ENCODE measurements at places on chromosomes 7 and 10.

DNA sequence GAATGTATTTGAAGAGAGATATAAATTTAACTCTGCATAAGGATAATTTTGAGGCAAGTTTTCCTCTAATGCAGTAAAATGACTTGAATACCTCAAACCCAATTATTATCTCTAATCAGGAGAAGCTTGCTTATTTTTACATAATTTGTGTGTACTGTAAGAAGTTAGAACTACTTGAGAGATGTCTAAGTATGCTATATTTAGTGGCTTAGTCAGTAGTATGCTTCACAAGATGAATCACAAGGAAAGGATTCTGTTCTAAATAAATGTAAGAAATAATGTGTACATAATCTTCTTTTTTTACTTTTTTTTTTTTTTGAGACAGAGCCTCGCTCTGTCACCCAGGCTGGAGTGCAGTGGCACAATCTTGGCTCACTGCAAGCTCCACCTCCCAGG lies 13.7 kb downstream of the PHTF2 start:
- DNase-seq, result no peak

DNA sequence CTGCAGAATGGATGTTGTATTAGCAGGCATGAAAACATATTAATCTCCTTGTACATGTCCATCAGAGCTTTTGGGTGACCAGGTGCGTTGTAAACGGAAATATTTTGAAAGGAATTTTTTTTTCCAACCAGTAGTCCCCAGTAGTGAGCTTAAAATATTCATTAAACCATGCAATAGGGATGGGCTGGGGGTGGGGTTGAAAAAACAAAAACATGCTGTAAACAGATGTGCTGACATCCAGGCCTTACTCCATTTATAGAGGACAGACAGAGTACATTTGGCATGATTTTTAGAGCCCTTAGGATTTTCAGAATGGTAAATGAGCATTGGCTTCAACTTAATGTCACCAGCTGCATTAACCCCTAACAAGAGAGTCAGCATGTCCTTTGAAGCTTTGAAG lies 50.2 kb downstream of the PTPN12 start:
- DNase-seq, result no peak

DNA sequence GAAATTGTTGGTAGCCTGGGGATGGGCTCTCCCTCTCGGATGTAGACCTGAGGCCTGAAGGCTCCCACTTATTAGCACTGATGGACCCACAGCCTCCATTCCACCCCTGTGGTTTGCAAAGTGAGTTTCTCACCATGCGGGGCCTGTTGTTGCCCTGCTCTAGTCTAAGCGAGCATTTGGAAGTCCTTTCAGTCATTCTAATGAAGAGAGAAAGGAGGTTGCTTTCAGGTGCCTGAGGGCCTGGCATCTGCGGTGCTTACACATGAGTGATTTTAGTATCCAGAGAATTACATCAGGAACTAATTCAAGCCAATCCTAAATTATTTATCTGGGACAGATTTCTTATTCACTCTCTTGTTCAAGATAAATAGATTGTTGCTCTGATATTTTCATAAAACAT lies 61.6 kb downstream of the NAMPT start:
- DNase-seq, result no peak

DNA sequence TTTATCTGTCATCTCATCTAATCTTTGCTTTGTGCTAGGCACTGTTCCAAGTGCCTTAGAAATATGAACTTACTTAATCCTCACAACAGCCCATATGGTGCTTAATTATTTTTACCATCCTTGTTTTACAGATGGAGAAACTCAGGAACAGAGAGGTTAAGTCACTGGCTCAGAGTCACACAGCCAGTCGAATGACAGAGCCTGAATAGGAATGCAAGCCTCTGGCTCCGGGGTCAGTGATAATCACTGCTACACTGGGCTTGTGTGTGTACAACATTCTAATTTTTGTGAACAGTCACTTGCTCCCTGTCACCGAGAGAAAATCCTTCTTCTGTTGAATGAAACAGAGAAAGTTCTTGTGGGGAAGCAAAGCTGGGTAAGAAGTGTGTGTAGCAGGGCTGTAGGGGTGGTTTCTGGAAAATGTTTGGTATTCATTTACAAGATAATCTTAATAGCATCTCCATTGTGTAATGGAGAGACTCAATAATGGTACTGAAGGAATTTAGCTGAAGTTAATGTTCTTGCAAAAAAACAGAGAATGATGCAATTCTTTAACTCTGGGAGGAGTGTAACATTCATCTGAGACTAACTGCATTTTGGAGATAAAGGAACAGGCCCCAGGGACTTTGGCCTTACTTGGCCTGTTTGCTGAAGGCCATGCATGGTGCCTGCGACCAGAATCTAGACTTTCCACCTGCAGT lies 290.6 kb downstream of the FRMD4A start:
- DNase-seq, result no peak

DNA sequence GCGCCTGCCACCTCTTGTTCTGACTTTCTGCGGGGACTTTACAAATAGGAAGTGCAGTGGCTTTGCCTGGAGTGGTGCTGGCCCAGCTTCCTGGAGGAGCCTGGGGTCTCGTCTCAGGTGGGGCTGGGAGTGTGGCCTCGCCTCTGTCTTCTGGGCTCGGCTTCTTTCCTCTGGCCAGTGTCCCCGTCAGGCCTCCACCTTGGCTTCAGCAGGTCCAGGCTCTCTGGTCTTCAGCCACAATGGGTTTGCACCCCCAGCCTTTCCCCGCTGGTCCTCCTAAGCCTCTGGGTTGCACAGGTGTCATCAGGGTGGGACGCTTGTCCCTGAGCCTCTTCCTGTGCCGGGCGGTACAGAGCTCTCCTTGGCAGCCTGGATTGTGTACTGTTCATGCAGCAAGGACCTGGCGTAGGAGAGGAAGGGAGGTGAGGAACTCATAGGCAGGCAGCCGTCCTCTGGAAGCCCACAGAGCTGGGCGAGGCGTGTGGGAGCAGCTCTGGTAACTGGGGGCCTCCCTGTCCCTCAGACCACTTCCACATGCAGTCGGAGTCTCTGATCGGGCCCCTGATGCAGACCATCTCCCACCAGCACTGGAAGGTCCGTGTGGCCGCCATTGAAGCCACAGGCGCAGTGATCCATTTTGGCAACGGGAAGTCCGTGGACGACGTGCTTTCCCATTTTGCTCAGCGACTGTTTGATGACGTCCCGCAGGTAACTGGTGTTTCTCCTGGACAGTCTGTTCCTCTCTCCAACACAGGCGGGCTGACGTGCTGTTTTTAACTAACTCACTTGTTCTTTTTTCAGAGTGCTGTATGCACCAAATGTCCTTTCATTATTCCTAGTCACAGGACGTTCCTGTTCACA lies 2.3 kb upstream of the PRKAR1B start:
- no peak for DNase-seq

DNA sequence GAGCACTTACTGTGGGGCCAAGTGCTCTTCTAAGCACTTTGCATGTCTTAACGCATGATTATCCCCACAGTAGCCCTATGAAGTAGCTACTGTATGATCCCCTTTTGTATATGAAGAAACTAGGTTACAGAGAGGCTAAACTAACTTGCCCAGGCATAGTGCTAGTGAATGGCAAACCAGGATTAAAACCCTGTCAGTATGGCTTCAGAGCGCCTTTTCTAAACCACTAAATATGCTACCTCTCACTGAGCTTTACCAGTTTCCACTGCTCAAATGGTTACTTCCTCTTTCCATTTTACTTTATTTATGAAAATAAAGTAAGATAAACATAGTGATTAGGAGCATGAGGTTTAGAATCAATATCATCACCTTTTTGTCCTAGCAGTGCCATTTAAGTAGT lies 73.6 kb downstream of the PODXL start:
- no peak for DNase-seq

DNA sequence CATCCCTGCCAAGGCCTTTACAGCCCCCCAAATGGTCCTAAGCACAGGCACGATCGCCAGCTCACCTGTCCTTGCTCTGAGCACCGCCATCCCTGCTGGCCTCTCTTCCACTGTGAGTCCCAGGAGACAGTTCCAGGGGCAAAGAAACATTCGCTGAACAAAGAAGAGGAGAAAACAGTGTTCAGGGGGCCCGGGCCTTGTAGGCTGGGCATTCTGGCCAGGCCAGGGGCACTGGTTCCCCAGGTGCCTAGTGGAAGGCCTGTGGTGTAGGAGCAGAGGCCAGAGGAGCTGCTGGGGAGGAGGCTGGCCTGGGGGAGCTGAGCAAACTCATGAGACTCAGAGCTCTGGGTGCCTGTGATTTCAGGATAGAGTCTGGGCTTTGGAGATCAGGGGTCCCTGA lies 22.6 kb downstream of the AQP1 start:
- no peak for DNase-seq

- DNase-seq, result no peak
Observed at GRCh38 chr10:15718694-15719048, 1.1 kb downstream of the ITGA8 start.

DNA sequence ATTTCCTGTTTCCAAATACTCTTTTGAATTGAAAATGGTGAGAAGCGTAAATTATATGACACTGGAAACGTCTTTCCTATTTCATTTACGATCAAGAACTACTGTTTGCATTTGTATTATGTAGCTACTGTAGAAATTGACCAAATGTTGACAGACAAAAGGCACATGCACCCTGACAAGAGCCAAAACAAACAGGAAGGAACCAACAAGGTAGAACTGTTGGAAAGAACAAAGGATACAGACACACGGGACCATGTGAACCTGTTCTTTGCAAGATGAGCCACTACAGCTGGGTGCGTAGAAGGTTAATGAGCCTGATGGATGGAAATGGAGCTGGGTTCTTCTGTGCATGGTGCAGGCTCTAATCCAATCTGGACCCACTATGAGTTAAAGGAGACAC lies 48.4 kb upstream of the FZD8 start:
- DNase-seq, result no peak

DNA sequence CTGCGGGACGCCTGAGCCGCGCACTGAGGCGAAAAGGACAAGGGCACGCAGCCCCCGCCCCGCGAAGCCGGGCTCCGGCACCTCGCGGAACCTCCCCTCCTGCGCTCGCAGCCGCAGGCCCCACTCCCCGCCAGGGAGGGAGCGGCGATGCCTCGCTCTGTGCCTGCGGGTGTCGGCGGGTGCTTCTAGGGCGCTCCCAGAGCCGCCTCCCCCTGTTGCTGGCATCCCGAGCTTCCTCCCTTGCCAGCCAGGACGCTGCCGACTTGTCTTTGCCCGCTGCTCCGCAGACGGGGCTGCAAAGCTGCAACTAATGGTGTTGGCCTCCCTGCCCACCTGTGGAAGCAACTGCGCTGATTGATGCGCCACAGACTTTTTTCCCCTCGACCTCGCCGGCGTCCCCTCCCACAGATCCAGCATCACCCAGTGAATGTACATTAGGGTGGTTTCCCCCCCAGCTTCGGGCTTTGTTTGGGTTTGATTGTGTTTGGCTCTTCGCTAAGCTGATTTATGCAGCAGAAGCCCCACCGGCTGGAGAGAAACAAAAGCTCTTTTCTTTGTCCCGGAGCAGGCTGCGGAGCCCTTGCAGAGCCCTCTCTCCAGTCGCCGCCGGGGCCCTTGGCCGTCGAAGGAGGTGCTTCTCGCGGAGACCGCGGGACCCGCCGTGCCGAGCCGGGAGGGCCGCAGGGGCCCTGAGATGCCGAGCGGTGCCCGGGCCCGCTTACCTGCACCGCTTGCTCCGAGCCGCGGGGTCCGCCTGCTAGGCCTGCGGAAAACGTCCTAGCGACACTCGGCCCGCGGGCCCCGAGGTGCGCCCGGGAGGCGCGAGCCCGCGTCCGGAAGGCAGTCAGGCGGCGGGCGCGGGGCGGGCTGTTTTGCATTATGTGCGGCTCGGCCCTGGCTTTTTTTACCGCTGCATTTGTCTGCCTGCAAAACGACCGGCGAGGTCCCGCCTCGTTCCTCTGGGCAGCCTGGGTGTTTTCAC lies 519 bp downstream of the ITGB8 start:
- no peak for DNase-seq

Measured in hematopoietic multipotent progenitor cell treated with erythropoietin and hydrocortisone succinate and interleukin-3 and kit ligand, for 8 days (in vitro differentiated cells).